Peyer's patch (tissue), 4 donors: ENCODE measurements at places on chromosomes 5 and 9. TPM values are rescaled to one million over a fixed set of nuclear protein-coding genes. Genes with fewer than 3 reads are reported as not detected.

The EGR1 gene
- total RNA-seq, result 17.2 TPM

The EMB gene
- 35.2 TPM for total RNA-seq

The LCN1 gene
- not detected for total RNA-seq

The ASS1 gene
- total RNA-seq, result 599 TPM

The PAEP gene
- not detected for total RNA-seq

The IL9 gene
- total RNA-seq, result not detected

The RLN1 gene
- total RNA-seq, result not detected

The ARL15 gene
- total RNA-seq, result 38.7 TPM

The PCDHGA7 gene
- 1.3 TPM for total RNA-seq

The PRDM9 gene
- not detected for total RNA-seq

The FBN2 gene
- total RNA-seq, result 3.3 TPM

The CARD9 gene
- total RNA-seq, result 0.28 TPM

The LPAR1 gene
- 25.9 TPM for total RNA-seq

The SOHLH1 gene
- total RNA-seq, result not detected

The GNG10 gene
- total RNA-seq, result 31.1 TPM

The TXNDC8 gene
- total RNA-seq, result not detected

The NIM1K gene
- not detected for total RNA-seq

The BARHL1 gene
- total RNA-seq, result not detected

The NR4A3 gene
- total RNA-seq, result not detected

The WNK2 gene
- total RNA-seq, result 155 TPM

The CCDC192 gene
- total RNA-seq, result not detected

The IPO11 gene
- total RNA-seq, result 11.0 TPM

The CRAT gene
- 144 TPM for total RNA-seq
